ENCODE measurements at places on chromosomes 5 and 9.

DNA sequence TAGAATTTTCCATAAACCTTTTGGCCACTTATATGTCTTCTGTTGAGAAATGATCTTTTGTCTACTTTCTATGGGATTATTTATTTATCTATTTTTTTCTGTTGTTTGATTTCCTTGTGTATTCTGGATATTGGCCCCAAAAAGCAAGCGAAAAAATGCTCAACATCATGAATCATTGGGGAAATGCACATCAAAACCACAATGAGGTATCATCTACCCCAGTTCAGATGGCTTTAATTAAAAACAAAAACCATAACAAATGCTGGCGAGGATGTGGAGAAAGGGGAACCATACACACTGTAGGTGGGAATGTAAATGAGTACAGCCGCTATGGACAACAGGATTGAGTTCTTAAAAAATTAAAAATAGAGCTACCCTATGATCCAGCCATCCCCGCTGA is 125.0 kb upstream of the LPCAT1 start:
- DNase-seq = no peak

DNA sequence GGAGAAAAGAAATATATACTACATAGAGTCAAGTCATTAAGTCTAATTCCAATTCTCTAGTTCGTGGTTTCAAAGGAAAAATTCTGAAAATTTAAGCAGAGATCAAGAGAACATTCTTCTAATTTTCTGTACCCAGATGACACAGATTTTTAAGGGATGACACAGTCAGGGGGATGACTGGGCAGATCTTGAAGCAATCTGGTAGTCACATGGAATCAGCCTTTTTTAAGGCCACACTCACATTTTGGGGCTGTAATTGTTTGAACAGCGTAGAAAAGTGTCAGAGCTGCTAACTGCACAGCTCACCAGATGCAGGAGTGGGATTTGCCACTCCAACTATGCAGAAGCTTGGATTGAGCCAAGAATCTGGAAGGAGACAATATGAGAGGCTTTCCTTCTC is 20.4 kb downstream of the PDE4D start:
- DNase-seq = no peak

GRCh38 chr9:126719618-126720031 is 85.2 kb upstream of the ZBTB43 start:
- DNase-seq = peak; percentile 62

GRCh38 chr5:150616506-150616905 is 24.0 kb upstream of the SYNPO start:
- no peak for DNase-seq

DNA sequence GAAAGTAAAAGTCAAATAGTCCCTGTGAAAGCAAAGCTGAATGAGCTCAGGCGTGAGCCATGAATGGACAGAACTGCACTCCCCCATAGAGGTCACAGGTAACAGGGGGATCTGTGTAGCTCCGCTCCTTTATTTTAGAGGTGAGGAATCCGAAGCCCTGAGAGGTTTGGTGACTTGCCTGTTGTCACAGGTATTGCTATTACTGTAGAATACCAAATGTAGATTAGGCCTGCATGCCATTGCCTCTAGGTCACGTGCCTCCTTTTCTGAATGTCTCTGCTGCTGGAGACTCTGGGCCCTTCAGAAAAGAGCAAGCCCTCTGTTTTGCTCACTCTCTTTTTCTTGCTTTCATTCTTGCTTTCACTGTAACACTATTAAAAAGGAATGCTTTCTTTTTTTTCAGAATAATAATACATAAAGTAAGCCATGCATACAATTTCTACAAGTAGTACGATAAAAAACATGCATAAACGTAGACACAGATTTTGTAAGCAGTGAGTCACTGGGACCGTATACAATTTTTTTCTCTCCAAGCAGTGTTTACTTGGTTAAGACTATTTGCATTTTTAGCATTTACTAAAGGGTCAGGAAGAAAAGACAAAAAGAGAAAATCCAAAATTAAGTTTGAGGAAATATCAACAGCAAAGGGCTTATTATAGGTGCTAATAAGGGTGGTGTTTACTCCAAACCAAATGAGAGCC is 568.7 kb upstream of the ADAMTS16 start:
- DNase-seq = no peak

Measured in stimulated activated CD4-positive, alpha-beta T cell treated with anti-CD3 and anti-CD28 coated beads, Interleukin-4, amount 100 ng/mL, for 4 hours (primary cell).